ENCODE measurements at places on chromosomes 3 and 15.
A peak's percentile ranks its signal among the peaks of the same experiment; 100 is the strongest.

DNA sequence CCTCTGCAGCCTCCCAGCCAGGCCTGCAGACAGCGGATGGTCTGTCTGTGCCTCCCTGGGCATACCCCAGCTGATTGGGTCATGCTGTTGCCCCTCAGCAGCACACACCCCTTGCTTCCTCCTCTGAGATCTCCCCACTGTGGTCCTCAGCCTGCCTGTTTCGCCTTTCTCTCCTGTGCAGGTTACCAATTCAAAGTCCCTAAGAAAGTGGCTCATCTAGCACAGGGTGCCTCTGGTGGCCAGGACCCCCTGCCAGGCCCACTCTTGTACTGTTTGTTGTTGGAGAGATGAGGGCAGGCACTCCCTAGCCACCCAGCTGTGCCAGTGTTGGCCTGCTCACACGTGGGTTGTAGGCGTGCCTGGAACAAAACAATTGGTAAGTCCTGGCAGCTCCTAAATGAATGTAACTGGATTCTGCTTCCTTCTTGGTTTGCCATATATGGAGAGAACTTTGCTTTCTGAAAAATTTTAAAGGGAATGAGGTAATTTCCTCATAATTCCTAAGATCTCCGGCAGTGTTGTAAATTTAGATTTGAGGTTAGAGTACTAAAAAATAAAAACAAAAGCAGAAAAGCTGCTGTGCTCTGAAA is 213.2 kb upstream of the IL12A start:
- DNase-seq: peak; percentile 87

GRCh38 chr15:29039466-29040369 is 153.9 kb downstream of the APBA2 start:
- no peak for DNase-seq

DNA sequence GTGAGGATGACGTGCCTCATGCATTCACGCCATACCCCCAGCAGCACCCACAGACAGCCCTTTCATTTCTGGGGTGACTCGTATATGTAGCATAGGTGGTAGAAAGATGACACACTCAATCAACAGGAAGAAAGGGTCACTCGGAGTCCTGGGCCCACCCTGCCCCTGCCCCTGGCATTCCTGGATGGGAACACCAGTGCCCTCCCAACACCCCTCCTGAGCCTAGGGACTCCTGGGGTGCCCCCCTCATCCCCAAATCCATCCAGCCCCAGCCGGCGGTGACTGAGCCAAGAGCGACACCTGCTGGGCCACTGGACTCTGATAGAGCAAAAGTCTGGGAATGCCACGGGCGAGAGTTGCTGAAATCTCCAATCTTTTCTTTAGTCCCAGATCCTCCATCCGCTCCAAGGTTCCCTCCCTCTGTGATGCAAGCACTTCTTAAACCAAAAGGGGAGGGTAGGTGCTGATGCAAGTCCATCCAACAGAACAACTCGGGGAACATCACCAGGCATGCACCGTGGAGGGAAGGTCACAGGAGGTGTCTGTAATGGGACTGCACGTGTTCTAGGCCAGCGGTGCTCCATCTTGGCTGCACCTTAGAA is 31.1 kb downstream of the ACAN start:
- peak; percentile 86 for DNase-seq

DNA sequence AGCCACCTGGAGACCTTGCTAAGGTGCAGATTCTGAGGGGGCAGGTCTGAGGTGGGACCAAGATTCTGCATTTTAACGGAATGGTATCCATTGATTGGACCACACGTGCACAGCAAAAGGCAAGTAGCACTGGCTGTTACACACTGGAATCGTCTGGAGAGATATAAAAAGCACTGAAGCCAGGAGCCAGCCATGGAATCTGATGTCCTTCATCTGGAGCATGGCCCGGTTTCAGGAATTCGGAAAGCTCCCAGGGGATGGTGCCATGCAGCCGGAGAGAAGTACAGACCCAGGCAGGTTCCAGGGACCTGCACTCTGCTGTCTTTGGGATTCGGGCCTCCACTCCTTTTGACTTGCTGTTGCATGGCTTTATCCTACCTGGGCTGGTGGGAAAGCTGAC is 28.8 kb upstream of the PRR20G start:
- DNase-seq: no peak

DNA sequence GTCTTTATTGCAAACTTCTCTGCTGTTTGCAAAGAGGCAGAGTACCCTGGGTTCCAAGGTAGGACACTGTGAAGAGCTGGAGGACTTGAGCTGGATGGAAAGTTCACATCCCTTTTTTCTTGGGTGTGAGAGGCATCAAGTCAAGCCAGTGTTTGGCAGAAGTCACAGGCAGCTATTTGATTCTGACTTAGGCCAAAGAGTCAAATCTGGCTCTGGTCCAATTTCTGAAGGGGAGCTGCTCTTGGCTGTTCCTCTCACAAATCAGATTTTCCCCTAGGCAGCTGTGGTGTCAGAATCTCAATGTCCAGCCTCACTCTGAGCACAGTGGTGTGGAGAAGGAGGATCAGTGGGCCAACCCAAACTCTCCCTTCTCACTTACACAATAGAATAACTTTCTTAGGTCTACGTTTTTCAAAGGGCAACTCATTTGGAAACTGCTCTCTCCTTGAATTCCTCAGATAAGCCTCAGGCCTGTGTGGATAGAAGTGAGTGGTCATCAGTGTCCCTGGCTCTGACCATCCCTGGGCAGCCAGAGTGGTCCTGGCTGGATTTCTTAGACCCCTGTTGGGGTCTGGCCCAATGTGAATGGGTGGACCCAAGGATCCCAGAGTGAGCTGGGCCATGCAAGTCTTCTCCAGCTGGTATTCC is 18.2 kb upstream of the AMOTL2 start:
- DNase-seq: no peak

DNA sequence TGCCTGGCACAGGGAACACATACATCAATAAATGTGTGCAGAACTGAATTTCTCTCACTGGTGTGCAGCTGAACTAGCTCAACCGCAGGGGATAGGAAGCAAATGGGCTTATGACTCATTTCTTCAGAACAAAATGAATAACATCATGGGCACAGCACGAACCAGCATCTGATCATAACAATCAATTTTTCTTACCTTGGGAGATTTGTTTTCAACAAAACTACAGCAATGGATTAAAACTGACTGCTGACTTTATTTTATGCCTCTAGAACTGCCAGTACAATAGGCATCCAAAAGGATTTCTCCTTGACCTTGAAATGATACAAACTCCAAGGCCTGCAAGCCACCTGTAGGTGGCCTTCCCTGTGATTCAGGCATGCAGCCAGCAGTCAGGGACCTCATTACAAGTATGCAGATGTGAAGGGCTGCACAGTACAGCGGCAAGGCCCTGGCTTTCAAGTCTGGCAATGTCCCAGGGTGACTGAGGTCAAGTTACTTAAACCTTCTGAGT is 26.1 kb downstream of the TAMM41 start:
- peak; percentile 47 for DNase-seq

DNA sequence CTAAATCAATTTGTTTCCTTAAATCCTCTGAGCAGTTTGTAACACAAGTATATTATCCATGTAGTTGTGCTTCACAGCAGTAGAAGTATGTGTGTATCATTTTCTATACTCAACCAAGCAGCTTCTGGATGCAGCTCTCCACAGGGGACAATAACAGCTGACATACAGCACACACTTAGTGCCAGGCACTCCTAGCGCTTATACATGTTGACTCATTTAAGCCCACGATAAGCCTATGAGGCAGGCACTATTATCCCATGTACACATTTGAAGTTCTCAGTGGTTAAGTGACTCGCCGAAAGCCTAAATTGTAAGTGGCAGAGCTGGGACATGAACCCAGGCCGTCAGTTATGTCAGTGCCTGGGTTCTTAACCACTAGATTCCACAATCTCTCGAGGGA is 20.3 kb upstream of the LPP start:
- no peak for DNase-seq

DNA sequence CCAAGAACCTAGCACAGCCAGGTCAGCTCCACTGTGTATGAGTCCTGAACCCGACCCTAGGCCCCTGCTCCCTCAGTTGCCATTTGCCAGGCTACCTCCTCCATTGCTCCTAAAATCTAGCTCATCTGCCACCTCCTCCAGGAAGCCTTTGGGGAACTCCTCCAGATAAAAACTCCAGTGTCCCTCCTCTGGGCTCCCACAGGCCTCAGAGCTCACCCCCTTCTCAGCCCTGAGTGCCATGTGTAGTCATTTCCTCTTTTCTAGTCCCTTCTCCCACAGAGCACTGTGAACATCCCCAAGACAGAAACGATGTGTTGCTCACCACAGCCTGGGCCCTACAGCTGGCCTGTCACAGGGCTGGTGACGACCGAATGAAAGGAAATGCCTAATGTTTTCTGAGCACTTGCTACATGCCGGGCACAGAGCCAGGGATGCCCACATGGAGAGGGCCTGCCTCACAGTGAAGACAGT is 61.0 kb downstream of the IQSEC1 start:
- DNase-seq: no peak

- DNase-seq: no peak
Measured at GRCh38 chr3:59996056-59996455, 946.2 kb upstream of the CFAP20DC start.

DNA sequence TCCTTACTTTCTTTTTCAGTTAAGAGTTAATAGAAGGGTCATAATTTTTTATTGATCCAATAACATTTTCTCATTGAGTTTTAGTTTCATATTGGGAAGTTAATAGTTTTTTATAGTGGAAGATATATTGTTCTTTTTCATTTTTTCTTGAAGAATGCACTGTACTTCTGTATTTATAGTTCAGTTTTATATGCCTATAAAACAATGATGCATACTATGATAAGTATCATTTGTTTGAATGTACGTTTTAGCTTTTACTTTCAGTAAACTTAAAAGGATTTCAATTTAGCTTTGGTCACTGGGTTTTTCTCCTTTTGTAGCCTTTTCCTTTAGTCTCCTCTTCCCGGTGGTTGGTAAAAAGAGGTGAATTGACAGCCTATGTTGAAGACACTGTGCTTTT is 98.8 kb downstream of the DHX36 start:
- no peak for DNase-seq

DNA sequence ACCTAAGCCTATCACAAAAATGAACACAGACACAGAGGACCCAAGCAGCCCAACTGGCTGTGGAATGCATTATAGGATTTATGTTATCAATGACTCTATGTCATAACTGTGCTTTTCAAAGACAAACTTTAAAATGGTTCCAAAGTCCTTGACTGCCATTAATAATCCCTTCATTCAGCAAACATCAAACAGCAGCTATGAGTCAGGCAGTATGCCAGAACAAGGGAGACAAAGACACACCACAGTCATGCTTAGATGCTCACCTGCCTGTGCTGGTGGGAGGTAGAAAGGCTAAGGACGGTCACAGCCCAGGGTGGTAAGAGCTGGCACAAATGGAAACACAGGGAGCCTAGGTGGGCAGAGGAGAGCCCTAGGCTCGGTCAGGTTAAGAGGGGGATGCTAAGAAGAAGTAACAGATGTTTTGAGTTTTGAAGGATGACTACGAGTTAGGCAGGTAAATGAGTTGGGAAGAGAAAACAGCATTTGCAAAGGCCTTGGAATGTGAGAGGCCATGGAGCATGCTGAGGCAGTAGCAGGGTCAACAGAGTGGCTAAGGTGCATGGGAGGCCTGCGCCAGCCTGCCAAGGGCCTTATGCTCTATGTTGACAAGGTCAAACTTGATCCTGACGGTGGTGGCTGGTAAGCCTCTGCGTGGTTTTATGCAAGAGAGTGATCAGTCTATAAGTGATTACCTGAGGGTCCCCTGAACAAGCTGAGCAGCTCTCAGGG is 23.0 kb downstream of the NMNAT3 start:
- peak; percentile 58 for DNase-seq

DNA sequence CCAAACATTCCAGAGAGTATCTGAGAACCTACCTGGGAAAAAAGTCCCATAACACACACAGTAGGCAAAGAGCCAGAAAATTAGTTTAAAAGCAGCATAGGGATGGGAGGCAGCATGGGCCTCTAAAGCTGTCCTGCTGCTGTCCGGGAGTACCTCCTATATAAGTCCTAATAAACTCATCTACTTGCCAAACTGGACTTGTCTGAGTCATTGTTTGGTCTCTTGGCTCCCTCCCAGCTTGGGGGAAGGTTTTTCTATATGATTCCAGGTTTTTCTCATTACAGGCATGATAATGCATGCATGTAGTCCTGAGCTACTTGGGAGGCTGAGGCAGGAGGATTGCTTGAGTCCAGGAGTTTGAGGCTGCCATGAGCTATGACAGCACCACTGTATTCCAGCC is 17.5 kb upstream of the HACD2 start:
- DNase-seq: no peak

- no peak for DNase-seq
Measured at GRCh38 chr3:131608741-131609140, 106.0 kb upstream of the MRPL3 start.

DNA sequence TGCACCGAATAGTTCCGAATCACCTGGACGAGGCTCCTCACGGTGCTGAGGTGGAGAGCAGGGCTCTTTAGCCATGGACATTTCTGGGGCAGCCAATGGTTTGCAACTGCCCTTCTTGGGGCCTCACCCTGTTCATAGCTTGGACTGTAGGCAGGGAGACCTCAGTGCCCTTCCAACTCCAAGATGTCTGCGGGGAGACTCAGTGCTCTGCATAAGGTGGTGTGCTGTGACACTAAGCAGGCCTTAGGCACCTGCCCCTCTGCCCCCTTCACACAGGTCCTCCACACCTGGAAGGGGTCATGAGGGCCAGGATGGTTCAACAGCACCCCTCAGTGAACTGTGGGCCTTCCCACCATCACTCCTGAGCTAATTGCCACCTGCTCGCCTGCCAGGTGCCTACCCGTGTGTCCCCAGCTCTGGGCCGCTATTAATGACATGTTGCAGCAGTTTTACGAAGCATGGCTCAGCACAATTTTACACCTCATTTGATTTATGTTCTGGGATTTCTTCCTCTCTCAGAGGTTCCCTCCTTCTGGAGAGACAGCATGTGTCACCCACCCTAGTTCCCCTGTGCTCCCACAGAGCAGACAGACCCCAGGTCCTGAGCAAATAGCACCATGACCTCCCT is 101.2 kb upstream of the SMAD3 start:
- no peak for DNase-seq

- DNase-seq: no peak
Measured at GRCh38 chr3:146912241-146913015, 307.3 kb upstream of the PLSCR5 start.

GRCh38 chr3:31752305-31753049 is 219.8 kb downstream of the STT3B start:
- no peak for DNase-seq

- no peak for DNase-seq
Measured at GRCh38 chr3:41159588-41160189, 39.6 kb upstream of the CTNNB1 start.

DNA sequence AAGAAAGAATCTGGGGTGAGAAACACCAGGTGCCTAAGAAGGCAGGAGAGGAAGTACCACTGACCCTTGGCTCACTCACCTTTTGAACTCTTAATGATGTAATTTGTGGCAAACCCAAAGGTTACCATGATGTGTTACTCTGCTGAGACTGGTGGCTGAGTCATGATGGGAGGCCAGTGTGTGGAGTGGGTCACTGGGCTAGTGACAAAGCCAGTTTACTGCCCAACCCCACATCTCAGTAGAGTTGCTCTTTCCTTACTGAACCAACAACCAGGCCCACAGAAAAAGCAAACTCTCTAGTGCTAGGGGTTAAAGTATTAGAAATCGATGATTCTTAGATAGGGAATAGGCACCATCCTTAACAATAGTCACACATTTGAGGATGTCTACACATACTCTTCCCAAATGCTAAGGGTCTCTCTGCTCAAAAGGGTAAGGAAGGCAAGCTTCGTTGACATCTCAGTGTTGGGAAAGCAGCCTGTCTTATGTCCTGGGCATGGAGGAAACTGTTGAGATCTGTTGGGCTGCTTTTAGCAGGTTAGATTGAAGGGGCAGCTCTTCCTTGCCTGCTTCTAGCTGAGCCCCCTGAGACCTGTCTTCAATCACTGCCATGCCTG is 3.1 kb downstream of the RBP2 start:
- no peak for DNase-seq

GRCh38 chr3:50657816-50658215 is 16.9 kb upstream of the DOCK3 start:
- no peak for DNase-seq
